ENCODE measurements at places on chromosomes 5 and 9.

DNA sequence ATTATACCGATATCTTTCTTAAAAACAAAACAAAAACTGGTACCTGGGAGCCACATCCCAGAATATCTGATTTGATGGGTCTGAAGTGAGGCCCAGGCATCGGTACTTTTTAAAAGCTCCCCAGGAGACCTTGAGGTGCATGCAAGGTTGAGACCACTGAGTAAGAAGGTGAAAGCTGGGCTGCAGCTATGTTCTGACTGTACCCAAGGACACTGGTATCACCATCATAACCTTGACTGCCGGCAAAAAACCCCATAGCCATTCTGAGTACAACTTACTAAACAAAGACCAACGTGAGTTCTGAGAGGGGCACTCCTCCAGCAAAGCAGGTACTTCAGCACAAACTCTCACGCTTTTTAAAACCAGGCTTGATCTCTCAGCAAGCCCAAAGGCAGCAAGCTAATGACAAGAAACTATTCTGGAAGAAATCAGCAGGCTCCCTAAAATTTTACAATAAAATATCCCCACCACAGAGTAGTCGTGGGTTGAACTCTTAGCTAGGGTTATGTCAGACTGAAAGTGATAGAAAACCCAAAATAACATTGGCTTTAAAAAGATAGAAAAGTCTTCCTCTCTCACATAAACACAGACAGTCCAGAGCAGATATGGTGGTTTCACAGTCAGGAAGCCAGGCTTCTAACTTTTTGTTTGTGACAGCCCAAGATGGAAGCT is 263.9 kb downstream of the SAXO1 start:
- DNase-seq, result no peak

DNA sequence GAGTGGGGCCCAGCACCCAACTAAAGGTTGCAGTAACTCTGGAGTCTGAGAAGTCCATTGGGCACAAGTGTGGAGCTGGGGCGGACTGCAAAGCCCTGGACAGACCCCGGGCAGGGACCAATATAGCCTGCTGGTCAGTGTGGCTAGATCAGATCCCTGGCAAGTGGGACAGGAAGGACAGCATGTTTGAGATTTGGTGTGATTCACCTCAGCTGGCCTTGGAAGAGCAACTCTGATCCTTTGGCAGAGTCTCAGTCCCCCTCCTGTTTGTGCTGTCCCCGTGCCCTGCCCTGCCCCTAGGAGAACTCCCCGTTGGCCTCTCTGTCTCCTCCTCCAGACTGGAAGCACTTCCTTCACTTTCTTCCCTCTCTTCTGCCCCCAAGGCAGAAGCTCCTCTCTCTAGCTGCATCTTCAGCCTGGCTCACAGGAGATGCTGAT is 255.3 kb downstream of the FSTL4 start:
- no peak for DNase-seq

DNA sequence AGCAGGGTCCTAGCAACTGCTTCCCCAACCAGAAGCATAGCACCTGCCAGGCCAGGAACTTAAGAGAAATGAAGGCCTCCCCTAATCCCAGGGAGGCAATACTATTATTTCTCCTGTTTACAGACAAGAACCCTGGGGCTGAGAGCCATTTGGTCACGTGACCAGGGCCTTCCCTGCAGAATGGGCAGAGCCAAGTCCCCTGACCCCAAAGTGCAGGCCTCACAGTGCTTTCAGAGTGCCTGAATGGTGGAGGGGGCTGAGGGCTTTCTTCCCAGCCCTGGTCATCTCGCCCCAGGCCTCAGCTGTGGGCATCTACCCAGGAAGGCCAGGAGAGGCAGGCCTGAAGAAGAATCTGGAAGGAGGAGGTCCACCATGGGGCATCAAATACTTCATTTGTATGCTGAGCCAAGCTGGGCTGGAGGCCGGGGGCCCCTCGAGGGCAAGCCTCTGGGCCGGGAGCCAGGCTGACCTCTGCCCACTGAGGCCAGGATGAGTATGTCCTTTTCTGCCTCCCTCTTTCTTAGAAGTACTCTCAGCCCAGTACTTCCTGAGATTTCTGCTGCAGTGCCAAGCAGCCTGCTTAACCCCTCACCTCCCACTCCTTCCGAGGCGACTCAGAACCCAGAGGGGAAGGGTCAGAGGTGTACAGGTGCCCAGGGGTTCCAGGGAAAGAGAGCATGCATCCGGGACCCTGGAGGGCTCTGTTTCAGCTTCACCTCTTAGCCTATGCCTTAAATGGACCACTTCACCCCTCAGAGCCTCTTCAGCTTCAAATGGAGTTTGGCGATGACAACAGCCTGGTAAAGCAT is 18.9 kb upstream of the DUSP1 start:
- DNase-seq, result no peak

DNA sequence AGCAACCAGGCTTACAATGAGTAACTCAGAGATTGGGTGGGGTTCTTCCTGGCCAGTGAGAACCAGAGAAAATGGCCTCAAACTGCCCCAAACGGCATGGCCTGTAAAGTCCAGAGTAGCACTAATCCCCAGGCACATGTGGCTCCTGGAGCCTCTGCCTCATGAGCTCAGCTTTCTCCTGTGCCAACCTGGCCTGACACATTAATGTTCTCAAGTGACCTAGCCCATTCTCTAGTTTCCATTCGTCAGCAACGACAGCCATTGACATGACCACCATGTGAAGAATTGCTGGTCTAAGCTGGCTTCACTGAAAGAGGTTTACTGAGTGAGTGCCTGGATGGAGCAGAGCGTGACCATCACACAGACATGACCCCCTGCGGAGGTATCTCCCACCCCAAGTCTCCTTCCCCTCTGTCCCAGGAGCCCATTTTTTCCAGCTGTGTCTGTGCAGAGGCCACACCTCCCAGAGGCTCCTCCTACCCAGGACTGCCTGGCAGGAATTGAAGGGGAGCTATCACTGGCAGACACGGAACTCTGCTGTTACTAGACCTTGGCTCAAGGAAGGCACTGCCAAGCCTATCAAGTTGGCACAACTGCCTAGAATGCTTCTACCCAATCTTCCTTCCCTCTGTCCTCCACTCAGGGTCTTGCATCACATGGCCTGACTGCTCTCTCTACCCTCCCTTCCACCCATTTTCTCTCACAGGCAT is 59.0 kb upstream of the BOD1 start:
- no peak for DNase-seq

GRCh38 chr5:160092514-160092913 is 26.7 kb downstream of the PWWP2A start:
- DNase-seq, result no peak

DNA sequence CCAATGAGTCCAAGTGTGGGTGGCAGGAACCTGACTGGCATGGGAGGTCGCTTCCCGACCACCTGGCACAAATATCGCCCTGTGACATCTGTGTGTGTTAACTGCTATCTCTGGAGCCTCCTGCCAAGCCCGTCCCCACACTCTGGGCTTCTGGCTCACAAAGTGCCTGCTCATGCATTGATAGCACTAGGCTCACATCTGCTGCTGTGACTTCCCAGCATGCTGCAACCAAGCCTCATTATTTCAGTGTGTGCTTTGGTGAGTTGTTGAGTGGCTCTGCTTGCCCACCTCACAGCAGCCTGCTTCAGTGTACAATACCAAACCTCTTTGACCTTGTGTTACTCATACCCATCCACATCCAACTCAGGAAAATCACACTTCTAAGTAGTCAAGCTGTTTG is 139.8 kb downstream of the APBA1 start:
- no peak for DNase-seq

DNA sequence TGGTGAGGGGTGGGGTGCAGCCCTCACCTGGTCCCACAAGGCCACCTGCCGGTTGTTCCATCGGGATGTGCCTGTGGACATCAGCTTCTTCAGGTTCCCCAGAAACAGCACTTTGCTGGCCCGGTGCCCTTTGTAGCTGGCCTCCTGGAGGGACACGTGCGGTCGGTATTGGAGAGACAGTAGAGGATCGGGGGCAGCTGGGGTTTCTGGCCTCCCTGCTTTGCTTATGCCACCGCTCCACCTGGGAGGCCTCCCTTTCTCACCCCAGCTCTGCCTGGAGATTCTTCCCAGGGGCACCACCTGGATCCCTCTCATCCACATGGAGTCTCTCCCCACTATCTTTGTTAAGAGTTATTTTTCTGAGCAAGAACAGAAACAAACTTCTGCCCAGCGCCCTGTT is 13.1 kb upstream of the TRIM14 start:
- DNase-seq, result no peak

GRCh38 chr5:118486647-118487225 is 501.6 kb downstream of the DTWD2 start:
- DNase-seq, result no peak

GRCh38 chr9:129623331-129623730 is 2.4 kb upstream of the C9orf50 start:
- DNase-seq, result no peak

DNA sequence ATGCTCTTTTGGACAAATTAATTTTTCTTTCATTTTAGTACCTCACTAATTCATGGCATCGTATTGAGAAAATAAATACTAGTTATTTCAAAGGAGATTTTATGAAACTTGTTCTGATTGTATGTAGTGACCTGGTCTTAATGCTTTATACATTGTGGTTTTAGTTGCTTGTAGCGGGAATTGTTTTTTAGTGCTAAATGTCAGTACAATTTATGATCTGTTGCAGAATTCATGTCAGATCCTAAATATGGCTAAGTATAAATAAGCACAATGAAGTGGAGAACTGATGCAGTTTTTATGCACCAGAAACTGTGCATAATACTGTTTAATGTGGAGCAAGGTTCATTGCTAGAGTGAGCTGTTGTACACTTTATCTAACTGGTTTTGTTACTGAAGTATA is 308.8 kb downstream of the PJA2 start:
- no peak for DNase-seq

DNA sequence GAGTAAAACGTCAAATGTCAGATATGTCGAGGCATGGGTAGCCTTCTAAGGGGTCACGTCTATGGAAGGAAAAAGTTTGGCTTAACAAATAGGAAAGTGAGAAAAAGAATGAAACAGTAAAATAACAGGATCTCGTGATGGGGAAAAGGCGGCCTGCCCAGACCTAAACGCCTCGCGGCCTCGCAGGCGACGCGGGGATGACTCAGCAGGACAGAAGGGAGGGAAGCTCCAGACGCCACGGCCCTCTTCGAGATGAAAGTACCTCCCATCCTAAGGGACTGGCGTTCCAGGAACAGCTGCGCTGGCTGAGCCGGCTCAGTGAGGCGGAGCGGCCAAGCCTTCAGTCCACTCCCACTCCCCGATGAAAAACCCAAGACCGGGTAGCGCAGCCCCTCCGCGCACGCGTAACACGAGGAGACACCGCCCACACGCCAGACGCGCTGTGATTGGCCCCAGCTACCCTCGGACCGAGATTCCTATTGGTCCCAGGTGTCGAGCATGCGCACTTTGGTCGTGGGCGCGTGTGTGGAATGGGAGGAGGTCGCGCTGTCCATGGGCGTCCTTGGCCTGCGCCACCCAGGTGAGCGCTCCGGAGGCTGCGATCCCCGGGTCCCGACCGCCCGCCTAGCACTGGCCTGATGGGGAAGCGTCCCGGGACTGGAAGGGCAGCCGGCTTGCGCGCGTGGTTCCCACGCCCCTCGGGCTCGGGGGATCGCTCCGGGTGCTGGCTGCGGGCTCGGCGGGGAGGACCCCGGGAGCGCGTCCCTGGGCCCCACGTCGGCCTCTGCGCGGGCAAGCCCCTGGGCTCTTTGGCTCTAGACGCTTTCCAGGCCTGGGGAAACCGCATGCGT is 588.5 kb downstream of the MTRR start:
- no peak for DNase-seq

DNA sequence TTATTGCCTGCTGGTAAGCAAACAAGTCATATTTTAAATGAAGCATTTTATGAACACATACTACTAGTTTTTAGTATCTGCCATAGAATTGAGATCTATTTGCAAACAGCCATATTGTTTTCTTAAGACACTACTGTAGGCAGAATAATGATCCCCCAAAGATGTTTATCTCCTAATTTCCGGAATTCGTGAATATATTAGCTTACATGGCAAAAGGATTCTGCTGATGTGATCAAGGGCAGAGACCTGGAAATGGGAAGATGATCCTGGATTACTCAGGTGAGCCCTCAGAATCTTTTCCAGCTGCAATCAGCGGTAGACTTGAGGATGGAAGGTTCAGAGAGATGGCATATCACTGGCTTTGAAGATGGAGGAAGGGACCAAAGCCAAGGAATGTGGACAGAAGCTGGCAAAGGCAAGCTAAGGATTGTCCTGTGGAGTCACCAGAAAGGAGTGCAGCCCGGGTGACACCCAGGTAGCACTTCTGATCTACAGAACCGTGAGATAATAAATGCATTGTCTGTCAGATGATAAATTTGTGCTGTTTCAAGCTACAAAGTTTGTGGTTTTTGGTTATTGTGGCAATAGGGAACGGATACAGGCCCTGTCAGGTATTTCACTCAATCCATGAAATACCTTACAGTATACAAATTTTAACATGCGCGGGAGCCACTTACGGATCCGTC is 1.0 kb upstream of the ERCC6L2 start:
- no peak for DNase-seq

DNA sequence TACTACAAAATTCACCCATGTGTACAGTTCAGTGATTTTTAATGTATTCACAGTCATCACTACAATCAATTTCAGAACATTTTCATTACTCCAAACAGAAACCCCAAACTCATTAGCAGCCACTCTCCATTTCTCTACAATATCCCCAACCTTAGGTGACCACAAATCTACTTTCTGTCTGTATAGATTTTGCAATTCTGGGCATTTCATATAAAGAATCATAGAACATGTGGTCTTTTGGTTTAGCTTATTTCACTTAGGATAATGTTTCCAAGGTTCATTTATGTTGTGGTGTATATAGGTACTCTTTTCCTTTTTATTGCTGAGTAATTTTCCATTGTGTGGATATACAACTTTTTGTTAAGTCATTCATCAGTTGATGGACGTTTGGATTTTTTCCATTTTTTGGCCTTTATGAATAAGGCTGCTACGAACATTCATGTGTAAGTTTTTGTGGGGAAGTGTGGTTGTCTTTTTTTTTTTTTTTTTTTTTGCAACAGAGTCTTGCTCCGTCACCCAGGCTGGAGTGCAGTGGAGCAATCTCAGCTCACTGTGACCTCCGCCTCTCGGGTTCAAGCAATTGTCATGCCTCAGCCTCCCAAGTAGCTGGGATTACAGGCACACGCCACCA is 54.5 kb downstream of the DOCK8 start:
- no peak for DNase-seq

GRCh38 chr5:160432196-160432595 is 10.5 kb downstream of the PTTG1 start:
- no peak for DNase-seq

DNA sequence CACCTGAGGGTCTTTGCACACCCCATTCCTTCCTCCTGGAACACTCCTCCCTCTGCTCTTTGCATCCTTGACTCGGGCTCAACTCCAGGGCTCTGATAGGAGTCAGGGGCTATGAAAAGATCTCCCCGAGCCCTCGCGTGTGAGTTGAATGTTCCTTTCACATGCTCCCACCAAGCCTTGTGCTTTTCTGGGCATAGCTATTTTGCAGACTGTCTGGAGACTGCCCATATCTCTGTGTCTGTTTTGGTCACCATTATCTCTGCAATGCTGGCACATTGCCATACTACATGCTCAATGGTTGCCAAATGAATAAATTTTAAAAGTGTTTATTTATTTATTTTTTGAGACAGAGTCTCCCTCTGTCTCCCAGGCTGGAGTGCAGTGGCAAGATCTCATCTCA is 56.9 kb upstream of the PLPP1 start:
- no peak for DNase-seq

- no peak for DNase-seq
Measured at GRCh38 chr5:179798771-179799643, 5.2 kb downstream of the LTC4S start.

- DNase-seq, result peak; percentile 46
Measured at GRCh38 chr9:133148199-133149129, 15.2 kb downstream of the GBGT1 start.
